Bronchial epithelial cell (primary cell): ENCODE measurements at places on chromosomes 12 and 14. TPM values are rescaled to one million over a fixed set of nuclear protein-coding genes. Genes with fewer than 3 reads are reported as not detected.

DNA sequence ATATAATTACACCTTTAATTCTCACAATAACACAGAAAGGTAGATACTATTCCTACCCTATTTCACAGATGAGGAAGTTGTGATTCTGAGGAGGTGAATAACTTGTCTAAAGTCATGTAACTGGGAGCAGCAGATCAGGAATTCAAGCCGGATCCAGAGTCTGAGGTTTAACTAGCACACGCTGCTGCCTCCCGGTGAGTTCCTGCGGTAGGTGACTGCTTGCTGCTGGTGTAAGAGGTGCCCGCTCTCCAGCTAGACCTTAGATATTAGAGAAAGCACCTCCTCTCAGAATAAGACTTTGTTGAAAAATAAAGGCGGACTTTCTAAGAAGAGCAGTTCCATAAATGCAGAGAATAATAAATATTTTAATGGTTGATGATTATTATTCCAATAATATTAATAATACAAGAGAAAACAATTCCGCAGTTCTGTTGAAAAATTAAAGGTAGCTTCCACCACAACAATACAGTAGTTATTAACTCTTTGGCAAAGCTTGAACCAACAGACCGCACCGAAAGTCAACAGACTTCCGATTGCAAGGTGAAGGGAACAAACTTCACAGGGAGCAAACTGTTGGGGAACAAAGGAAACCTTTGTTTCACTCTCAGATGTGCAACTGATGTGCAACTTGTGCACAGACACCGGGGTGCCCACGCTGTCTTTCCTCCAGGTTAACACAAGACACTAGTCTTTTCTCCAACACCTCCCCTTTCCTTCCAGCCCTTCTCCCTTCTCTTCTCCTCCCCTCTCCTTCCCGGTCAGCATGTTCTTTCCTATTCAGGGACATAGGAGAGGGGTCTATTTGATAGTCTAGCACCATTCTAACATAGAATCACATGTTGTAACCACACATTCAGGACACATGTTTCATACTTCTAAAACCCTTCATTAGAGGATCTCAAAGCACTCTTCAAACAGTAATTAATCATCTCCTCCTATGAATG, 73.2 kb upstream of the EGLN3 start:
- no peak for DNase-seq

The CCDC85C gene
- 24.8 and 26.6 TPM in 2 replicates for total RNA-seq

DNA sequence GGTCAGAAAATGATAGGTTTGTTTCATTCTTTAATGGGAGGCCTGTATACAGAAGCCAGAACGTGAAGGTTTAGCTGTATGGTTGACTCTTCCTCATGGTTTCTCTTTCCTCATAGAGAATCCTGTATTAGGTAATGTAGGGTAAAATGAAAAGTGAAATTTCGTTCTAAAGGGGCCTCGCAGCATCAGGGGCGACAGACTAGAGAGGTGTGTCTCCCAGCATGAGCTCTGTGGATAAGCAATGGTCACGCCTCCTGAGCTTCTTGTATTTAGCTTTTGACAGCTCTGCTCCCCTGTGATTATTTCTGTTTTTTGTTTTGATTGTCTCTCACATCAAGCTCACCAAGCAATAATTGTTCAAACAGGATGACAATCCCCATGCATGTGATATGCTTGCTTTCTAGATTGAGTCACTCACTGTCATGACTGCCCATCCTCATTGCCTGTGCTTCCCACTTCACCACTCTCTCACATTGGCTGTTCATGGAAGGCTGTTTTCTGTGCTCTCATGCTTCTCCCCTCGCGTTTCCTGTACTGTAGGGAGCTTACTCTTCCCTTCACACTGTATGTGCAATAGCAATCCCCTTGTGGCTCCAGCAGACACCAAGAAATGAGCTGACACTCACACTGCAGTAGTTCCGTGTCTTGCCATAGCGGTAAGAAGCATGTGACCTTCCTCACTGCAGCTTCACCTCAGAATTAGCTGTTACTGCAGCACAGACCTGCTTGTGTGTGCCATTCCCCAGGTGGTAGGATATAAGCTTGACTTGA, 44.0 kb downstream of the RAD52 start:
- no peak for DNase-seq

DNA sequence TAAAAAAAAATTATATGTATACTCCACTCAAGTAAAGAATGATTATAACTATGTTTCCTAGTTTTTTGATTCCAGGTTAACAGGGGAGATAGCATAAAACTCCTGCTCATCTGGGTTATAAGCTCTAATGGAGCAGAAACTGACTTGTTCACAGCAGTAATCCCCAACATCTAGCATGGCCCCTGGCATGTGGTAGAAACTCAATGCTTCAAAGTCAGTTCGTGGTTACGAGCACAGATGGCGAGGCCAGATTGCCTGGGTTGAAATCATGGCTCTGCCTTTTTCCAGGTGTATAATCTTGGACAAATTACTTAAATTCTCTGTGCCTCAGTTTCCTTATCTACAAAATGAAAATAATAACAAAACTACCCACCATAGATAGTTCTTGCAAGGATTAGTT, 183.8 kb downstream of the TTC7B start:
- no peak for DNase-seq

DNA sequence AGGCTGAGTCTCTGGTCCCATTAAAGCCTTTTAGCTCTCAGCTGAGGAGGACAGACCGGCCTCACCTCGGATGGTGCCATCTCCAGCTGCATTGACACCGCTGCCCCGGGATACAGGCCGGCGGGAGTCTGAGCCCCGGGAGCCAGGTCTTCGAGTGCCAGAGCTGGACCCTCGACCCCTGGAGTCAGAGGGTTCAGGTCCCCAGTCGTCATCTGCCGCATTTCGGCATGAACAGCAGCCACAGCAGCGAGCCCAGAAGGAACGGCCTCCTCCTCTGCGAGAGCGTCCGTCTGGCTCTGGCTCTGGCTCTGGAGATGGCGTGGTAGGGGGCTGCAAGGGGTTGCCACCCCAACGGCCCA, 1.0 kb downstream of the TGM1 start:
- DNase-seq, result no peak

GRCh38 chr14:26548406-26548805, 49.4 kb downstream of the NOVA1 start:
- no peak for DNase-seq

The CRY1 gene
- 10.8 and 18.1 TPM in 2 replicates for total RNA-seq

- DNase-seq, result peak; percentile 64
Observed at GRCh38 chr12:26188127-26188526, 7.2 kb upstream of the SSPN start.

GRCh38 chr12:77047341-77048109, 17.8 kb downstream of the E2F7 start:
- no peak for DNase-seq

DNA sequence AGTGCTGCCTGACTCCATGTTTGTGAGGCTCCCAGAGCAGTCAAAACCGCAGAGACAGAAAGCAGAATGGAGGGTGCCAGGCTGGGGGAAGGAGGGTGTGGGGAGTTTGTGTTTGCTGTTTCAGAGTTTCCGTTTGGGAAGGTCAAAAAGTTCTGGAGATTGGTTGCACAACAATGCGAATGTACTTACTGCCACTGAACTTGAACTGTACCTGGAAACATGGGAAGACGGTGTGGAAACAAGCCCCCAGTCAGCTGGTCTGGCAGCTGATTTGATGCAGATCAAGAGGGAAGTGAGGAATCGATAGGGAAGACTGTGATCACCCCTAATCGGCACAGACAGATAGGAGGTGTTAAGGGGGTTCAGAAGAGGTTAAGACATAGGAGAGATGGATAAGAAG, 35.3 kb upstream of the INF2 start:
- DNase-seq, result no peak

GRCh38 chr12:126706300-126706699, 1560.7 kb upstream of the TMEM132C start:
- no peak for DNase-seq

DNA sequence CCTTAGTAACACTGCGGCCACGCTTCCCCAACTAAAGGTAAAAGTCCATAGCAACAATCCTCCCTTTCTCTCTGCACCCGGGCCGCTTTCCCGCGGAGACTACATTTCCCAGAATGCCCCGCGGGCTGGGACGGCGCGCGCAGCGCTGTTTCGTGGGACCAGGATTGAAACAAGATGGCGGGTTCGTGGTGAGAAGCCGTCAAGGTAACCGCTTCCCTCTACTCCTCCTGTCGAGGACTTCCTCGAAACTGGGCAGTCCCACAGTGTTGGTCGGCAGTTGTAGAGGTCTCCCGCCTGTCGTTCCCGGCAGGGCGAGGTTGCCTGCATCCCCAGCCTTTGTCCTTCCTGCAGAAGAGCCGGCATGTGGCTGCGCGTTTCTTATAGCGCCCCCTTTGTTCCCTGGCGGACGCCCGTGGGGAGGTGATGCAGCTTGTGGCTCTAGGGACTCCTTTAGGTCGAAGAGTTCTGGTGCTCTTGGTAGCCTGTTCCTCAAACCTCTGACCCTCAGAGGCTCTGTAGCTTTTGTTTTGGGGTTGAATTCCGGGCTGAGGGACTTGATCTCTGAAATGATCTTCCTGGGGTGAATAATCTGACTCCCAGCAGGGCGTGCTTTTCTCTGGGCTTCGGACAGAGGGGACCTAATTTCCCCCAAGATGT, at the start of gene MRPL42:
Gene MRPL42 (plus strand): TSS at position 164 of the 657 bp plus-strand sequence. CDS start 1,772 bp downstream, outside the sequence.
- peak; percentile 73 for DNase-seq

- no peak for DNase-seq
Observed at GRCh38 chr12:109968032-109968420, 28.1 kb downstream of the GIT2 start.

DNA sequence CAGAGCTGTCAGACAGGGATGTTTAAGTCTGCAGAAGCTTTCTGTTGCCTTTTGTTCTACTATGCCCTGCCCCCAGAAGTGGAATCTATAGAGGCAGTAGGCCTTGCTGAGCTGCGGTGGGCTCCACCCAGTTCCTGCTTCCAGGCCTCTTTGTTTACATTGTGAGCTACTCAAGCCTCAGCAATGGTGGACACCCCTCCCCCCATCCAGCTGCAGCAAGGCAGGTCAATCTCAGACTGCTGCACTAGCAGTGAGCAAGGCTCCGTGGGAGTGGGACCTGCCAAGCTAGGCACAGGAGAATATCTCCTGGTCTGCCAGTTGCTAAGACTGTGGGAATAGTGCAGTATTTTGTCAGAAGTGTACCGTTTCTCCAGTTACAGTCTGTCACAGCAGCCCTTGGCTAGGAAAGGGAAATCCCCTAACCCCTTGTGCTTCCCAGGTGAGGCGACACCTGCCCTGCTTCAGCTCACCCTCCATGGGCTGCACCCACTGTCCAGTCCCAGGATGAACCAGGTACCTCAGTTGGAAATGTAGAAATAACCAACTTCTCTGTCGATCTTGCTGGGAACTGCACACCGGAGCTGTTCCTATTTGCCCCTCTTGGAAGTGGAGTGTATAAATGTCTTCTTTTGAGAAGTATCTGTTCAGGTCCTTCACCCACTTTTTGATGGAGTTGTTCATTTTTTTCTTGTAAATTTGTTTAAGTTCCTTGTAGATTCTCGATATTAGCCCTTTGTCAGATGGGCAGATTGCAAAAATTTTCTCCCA, 213.5 kb upstream of the SLC38A2 start:
- DNase-seq, result peak; percentile 90
